ENCODE measurements at places on chromosomes 3 and 15.
A peak's percentile ranks its signal among the peaks of the same experiment; 100 is the strongest.

DNA sequence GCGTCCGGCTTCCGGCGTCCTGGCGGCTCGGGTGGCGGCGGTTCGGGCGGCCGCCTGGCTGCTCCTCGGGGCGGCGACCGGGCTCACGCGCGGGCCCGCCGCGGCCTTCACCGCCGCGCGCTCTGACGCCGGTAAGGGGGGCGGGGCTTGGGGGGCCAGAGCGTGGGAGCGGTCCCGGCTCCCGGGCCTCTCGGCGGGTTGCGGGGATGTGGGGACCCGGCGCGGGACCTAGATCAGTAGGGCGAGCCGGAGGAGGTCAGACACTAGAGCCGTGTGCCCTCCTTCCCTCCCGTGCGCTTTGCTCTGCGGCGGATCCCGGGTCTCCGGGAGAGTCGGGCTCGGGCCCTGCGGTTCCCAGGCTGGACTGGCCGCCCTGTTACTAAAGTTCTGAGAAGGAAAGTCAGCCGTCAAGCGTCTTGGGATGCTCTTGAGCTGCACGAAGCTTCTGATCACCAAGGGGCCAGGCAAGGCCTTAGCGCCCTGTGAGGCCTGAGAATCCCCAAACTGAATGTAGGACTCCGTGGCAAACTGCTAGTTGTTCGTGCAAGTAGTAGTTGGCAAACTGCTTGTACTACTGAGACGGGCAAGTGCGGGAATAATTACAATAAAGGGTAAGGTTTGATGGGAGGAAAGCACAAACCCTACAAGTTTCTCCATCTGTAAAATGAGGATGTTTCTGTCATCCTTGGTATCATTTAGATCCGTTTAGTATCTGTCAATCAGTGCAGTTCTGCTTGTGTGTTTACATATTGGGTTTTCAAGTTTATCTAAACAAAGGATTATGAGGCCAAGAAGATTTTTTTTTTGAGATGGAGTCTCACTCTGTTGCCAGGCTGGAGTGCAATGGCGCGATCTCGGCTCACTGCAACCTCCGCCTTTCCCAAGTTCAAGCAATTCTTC lies 587 bp downstream of the PIGX start:
- peak; percentile 18 for DNase-seq

DNA sequence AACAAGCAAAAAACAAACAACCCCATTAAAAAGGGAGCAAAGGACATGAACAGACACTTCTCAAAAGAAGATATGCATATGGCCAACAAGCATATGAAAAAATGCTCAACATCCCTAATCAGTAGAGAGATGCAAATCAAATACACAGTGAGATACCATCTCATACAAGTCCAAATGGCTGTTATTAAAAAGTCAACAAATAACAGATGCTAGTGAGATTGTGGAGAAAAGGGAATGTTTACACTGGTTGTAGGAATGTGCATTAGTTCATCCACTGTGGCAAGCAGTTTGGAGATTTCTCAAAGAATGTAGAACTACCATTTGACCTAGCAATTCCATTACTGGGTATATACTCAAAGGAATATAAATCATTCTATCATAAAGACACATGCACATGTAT lies 44.5 kb downstream of the RIOX2 start:
- DNase-seq = no peak

DNA sequence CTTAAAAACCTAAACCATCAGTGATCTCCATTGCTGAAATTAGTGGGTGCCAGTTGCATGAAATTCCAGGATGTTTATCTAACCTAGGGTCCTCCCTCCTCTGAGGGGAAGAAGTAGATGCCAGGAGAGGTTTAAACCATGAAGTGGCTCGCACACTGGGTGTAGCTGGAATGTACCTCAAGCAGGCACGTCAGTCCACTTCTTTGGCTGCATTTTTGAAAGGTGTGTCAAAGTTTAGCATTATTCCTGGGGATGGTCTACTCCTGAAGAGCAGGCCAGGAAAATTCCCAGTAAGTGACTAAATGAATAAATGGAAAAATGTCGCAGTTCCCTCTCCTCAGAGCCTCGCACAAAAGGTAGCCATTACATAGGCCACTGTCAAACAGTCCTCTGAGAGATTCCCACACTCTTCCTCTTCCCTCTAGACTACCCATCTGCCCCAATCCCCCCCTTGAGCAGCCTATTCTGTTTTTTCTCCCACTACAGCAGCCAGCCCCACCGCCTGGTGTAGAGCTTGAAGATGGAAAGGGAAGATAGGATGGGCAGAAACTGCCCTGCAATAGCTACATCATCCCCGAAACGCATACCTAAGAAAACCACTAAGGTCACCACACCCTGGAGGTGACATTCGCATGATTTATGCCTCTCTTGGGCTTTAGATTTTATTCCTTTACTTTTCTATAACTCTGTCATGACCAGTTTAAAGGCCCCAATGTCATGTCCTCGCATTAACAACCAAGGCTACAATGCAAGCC lies 655 bp upstream of the TMOD3 start:
- no peak for DNase-seq

DNA sequence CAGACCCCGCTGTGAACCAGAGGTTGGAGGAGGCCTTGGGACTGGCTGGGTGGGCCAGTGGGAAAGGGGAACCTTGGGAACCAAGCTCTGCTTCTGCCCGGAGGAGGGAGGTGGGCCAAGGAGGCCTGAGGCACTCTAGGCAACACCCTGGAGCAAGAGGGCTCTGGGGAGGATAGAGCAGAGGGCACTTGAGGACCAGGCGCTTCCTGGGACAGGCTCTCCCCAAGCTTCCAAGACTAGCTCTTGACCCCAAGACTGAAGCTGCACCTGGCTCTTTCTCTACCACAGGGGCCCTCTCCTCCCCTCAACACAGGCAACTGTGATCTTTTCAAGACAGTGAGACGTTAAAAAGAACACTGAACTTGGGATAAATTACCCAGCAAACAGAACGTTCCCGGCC lies 20.3 kb downstream of the TKT start:
- DNase-seq = no peak

DNA sequence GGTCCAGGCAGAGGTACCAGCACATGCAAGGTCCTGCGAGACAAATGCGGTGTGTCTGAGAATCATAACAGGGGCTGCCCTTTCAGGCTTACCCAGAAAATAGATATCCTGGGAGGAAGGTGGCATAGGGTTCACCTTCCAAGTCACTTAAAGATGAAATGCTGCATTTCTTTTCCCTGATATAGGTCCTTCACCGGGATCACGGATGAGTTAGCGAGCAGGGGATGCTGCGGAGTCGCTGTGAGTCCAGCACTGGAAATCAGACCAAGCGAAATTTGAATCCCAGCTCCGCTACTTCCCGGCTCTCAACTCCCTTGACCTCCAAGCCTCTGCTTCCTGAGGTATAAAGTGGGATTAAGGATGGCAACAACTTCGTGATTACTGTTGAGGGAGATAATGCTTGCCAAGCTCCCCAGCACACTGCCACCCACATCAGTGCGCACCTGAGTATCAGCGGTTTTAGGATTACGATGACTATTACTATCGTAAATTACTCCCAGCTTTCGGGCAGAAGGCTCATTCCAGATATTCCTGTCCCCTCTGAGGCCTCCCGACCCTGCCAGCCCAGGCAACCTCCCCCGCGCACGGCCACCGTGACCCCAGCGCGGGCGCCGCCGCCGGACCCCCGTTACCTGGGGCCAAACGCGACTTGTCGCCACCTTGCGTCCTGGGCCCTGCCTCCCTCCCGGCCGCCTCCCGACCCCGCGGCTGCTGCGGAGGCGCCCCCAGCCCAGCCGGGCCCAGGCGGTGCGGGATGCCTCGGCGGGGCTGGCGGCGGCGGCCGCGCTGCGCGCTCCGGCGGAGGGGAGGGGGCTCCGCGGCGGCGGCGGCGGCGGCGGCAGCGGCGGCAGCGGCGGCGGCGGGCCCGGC lies 589 bp upstream of the GPR27 start:
- DNase-seq = no peak

Data from Kasumi-1 (cell line).